T-helper 2 cell treated with Interferon-gamma antibody and Interleukin-4, amounts not matched to agents 5 μg/mL and 100 μg/mL, for 36 hours (primary cell): ENCODE measurements at places on chromosomes 2 and 18.

GRCh38 chr2:138280999-138281695 is 220.4 kb upstream of the SPOPL start:
- no peak overlapping the region for H3K27ac ChIP-seq
- H3K36me3 ChIP-seq: no peaks in the 10 kb centered on the region
- H3K4me3 ChIP-seq: no peak overlapping the region
- no peak for DNase-seq
- H3K27me3 ChIP-seq: no peaks in the 10 kb centered on the region
- H3K4me1 ChIP-seq: no peaks in the 10 kb centered on the region

DNA sequence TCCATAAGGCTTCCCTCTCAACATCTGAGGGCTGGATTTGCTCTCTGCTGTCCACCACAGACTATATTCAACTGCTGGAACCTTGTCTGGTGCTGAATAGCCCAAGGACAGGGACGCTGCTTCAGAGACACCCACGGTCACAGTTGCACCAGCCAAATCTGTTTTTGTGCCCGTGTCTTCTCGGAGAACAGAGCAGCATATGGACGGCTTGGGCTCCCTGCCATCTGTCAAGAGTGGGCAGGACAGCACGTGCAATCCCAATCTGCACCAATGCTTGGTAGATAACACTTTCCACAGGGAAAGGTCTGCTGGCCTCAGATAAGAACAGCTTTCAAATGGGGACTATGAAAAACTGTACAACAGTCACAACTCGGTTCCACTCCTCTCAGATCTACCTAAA is 466.1 kb downstream of the TGIF1 start:
- H3K27me3 ChIP-seq: no peaks in the 10 kb centered on the region
- no peak overlapping the region for H3K27ac ChIP-seq
- no peak for DNase-seq
- no peak overlapping the region for H3K4me3 ChIP-seq
- no peaks in the 10 kb centered on the region for H3K36me3 ChIP-seq

GRCh38 chr2:43383533-43383932 is 157.1 kb upstream of the ZFP36L2 start:
- H3K27ac ChIP-seq: no peak overlapping the region
- no peaks in the 10 kb centered on the region for H3K27me3 ChIP-seq
- no peak for DNase-seq
- no peak overlapping the region for H3K4me3 ChIP-seq
- peaks cover 23% of the 10 kb centered on the region for H3K36me3 ChIP-seq

GRCh38 chr18:9682572-9682971 is 25.5 kb upstream of the RAB31 start:
- H3K4me3 ChIP-seq: no peak overlapping the region
- DNase-seq: no peak
- H3K27ac ChIP-seq: no peak overlapping the region
- H3K36me3 ChIP-seq: no peaks in the 10 kb centered on the region
- H3K4me1 ChIP-seq: peaks cover 5% of the 10 kb centered on the region

GRCh38 chr2:64400105-64400728 is 53.7 kb upstream of the LGALSL start:
- H3K36me3 ChIP-seq: no peaks in the 10 kb centered on the region
- DNase-seq: no peak
- no peak overlapping the region for H3K27ac ChIP-seq
- peaks cover 4% of the 10 kb centered on the region for H3K27me3 ChIP-seq

GRCh38 chr18:58307441-58307840 is 263.4 kb downstream of the NEDD4L start:
- peaks cover 21% of the 10 kb centered on the region for H3K4me1 ChIP-seq
- peaks cover 3% of the 10 kb centered on the region for H3K36me3 ChIP-seq
- H3K4me3 ChIP-seq: no peak overlapping the region
- H3K27ac ChIP-seq: no peak overlapping the region
- DNase-seq: no peak

GRCh38 chr2:202140522-202141252 is 67.6 kb downstream of the KIAA2012 start:
- no peak for DNase-seq
- no peak overlapping the region for H3K4me3 ChIP-seq
- H3K36me3 ChIP-seq: no peaks in the 10 kb centered on the region
- H3K4me1 ChIP-seq: no peaks in the 10 kb centered on the region

GRCh38 chr2:11856095-11856494 is 109.7 kb downstream of the LPIN1 start:
- no peaks in the 10 kb centered on the region for H3K36me3 ChIP-seq
- DNase-seq: no peak
- H3K4me1 ChIP-seq: peaks cover 7% of the 10 kb centered on the region
- H3K27me3 ChIP-seq: peaks cover 30% of the 10 kb centered on the region

DNA sequence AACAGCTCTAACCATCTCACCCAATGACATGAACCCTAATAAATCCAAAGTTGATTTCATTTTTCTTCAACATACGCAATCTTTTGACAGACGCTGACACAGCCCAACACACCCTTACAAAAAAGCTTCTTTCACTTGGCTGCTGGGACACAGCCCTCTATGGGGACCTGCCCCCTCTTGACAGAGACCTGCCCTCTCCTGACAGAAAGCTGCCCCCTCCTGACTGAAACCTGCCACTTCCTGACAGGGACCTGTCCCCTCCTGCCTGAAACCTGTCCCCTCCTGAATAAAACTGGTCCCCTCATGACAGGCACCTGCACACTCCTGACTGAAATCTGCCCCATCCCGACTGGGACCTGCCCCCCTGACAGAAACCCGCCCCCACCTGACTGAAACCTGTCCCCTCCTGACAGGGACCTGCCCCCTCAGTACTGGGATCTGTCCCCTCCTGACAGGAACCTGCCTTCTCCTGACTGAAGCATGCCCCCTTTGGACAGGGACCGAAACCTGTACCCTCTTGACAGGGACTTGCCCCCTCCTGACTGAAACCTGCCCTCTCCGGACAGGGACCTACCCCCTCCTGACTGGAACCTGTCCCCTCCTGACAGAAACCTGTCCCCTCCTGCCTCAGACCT is 87.9 kb downstream of the PXDN start:
- no peak overlapping the region for H3K4me3 ChIP-seq
- H3K36me3 ChIP-seq: no peaks in the 10 kb centered on the region
- H3K4me1 ChIP-seq: no peaks in the 10 kb centered on the region
- no peaks in the 10 kb centered on the region for H3K27me3 ChIP-seq
- H3K27ac ChIP-seq: no peak overlapping the region
- no peak for DNase-seq

DNA sequence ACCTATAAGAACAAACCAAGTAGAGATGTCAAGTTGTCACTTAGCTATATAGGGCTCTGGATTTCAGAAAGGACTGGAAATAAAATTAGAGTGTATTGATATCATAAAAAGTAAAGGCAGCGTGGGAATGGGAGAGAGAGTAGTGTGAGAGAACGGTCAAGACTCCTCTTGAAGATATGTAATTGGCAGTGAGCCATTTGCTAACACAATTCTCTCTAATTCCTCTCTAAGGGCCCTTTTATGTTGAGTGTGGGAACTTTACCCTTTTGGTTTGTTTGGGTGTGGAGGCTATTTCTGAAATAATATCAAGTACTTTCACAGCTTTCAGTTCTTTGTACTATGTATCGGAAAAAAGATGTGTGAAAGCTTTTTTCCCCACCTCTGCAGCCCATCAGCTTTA is 196.8 kb downstream of the LRRTM4 start:
- no peak overlapping the region for H3K4me3 ChIP-seq
- DNase-seq: no peak
- no peaks in the 10 kb centered on the region for H3K4me1 ChIP-seq
- H3K36me3 ChIP-seq: no peaks in the 10 kb centered on the region
- H3K27me3 ChIP-seq: no peaks in the 10 kb centered on the region

GRCh38 chr2:223032187-223033142 is 19.5 kb upstream of the KCNE4 start:
- H3K4me3 ChIP-seq: no peak overlapping the region
- DNase-seq: no peak
- H3K4me1 ChIP-seq: no peaks in the 10 kb centered on the region
- H3K27ac ChIP-seq: no peak overlapping the region

- H3K27ac ChIP-seq: no peak overlapping the region
- no peaks in the 10 kb centered on the region for H3K36me3 ChIP-seq
- no peak for DNase-seq
- H3K27me3 ChIP-seq: no peaks in the 10 kb centered on the region
- no peak overlapping the region for H3K4me3 ChIP-seq
Observed at GRCh38 chr2:85288244-85288725, 39.5 kb downstream of the TGOLN2 start.

GRCh38 chr2:210412660-210413059 is 63.9 kb downstream of the LANCL1 start:
- no peaks in the 10 kb centered on the region for H3K4me1 ChIP-seq
- no peak overlapping the region for H3K27ac ChIP-seq
- no peak for DNase-seq
- no peaks in the 10 kb centered on the region for H3K36me3 ChIP-seq
- H3K27me3 ChIP-seq: peaks cover 2% of the 10 kb centered on the region
- no peak overlapping the region for H3K4me3 ChIP-seq

DNA sequence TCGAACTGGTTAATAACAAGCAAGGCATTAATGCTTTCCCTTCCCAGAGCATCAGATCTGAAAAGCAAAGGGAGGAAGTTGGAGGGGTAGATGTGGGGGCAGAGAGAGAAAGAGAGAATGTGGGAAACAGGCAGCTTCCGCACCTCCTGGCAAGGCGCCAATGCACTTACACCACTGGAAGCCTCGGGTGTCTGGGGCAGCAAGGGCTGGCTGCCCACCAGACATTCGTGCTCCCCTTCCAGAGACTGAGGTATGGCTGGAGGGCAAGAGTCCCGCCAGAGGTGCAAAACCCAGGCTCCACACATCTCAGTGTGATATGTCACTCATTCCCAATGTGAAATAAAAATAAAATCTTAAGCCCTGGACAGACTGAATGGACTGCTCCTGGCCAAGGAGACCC is 46.4 kb downstream of the TEX51 start:
- no peak overlapping the region for H3K4me3 ChIP-seq
- peaks cover 3% of the 10 kb centered on the region for H3K27me3 ChIP-seq
- DNase-seq: no peak
- no peak overlapping the region for H3K27ac ChIP-seq
- no peaks in the 10 kb centered on the region for H3K36me3 ChIP-seq

DNA sequence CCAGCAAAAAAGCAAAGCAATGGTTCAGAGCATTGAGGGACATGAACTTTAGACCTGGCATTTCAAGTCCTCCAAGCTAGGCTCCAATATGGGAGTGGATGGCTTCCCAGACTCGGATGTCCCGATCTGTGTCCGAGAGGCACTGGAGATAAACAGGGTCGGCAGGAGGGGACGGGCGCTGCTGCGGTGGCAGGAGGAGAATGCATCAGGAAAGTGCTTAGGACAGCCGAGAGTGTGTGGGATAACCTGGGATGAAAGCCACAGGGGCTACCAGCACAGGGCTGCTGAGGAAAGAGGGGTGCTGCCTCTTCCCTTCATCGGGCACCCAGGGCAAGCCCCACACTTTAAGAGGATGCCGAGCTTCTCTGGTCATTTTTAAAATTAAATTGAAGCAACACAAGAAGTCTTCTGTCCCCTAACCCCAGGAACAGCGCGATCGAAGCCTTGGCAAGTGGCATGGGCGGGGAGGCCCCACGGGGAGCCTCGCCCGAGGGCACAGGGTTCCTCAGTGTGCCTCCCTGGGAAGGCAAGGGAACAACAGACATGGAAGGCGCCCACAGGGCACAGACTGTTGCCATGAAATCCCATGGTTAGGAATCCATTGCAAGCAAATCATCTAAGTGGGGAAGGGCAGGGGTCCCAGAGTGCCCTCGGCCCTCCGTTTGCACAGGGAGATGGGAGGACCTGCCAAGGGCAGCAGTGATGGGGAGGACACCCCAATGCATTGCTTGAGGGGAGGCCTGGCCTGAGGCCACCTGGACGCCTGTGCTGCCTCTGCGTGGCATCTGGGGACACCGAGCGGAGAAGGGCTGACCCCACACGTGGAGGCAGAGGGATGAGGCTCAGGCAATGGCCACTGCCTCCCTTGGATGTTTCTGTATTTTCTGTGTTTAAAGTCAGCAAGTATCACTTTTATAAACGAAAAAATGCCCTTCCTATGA is 78.5 kb upstream of the GPC1 start:
- no peak overlapping the region for H3K4me3 ChIP-seq
- no peak overlapping the region for H3K27ac ChIP-seq
- H3K27me3 ChIP-seq: no peaks in the 10 kb centered on the region
- no peak for DNase-seq
- no peaks in the 10 kb centered on the region for H3K36me3 ChIP-seq

GRCh38 chr2:211416373-211416772 is 860.0 kb downstream of the CPS1 start:
- no peaks in the 10 kb centered on the region for H3K4me1 ChIP-seq
- H3K36me3 ChIP-seq: no peaks in the 10 kb centered on the region
- no peak overlapping the region for H3K4me3 ChIP-seq
- H3K27me3 ChIP-seq: no peaks in the 10 kb centered on the region

DNA sequence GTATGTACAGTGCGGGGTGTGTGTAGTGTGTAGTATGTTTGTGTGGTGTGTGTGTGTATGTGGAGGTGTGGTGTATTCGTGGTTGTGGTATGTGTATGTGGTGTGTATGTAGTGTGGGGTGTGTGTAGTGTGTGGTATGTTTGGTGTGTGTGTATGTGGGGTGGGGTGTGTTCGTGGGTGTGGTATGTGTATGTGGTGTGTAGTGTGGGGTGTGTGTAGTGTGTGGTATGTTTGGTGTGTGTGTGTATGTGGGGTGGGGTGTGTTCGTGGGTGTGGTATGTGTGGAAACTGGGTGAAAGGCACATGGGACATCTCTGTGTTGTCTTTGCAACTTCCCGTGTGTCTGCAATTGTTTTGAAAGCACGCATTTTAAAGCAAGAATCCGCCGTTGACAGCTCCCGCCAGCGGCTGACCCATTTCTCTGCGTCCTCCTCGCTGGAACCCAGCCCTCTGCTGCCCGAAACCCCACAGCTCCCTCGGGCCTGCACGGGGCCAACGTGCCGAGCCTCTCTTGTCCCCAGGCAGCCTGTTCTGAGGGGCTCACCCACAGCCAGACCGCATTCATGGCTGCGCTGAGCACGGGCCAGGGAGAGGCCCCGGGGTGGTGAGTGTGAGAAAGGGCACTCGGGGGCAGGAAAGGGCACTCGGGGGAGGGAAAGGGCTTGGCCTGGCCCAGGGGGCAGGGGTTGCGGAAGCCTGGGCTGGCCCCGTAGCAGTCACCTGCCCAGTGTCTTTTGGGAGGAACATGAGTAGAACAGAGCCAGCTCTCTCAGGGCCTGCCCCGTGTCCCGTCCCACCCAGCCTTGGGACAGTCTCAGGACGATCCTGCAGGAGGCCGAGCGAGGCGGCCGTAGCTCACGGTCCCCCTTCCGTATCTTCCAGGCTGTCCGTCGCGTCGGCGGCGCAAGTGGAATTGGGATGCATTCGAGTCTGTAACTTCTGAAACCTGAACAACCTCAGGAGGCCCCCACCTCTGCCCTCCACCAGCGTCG is 61.4 kb downstream of the TWIST2 start:
- H3K27me3 ChIP-seq: no peaks in the 10 kb centered on the region
- no peak overlapping the region for H3K27ac ChIP-seq
- no peak for DNase-seq

- H3K4me1 ChIP-seq: peaks cover 9% of the 10 kb centered on the region
- no peaks in the 10 kb centered on the region for H3K36me3 ChIP-seq
- no peak for DNase-seq
- H3K4me3 ChIP-seq: no peak overlapping the region
Observed at GRCh38 chr2:197876524-197876923, 72.1 kb downstream of the PLCL1 start.

GRCh38 chr2:108226564-108226963 is 13.2 kb upstream of the SULT1C3 start:
- no peaks in the 10 kb centered on the region for H3K36me3 ChIP-seq
- no peaks in the 10 kb centered on the region for H3K4me1 ChIP-seq
- DNase-seq: no peak
- no peak overlapping the region for H3K4me3 ChIP-seq
- H3K27ac ChIP-seq: no peak overlapping the region
- no peaks in the 10 kb centered on the region for H3K27me3 ChIP-seq
